ENCODE measurements at places on chromosomes 2 and 18.
A peak's percentile ranks its signal among the peaks of the same experiment; 100 is the strongest.

- DNase-seq: no peak
Measured at GRCh38 chr2:210577263-210578071, 21.1 kb downstream of the CPS1 start.

DNA sequence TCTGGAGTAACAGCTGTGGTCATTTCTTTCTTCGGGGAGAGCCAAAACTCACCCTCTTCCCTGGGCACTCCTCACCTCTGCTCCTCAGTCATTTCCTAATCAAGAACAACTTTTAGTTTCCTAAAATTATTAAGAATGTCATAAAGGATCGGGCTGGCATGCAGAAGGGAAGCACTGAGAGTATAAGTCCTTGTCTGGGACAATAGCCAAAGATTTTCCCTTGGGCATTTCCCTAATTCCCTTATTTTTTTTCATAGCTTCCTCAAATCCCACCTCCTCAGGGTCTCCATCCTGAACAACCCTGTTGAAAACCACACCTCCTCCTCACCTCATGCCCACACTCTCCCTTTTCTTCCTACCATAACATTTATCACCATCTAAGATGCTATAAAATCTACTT lies 115.0 kb downstream of the MREG start:
- no peak for DNase-seq

DNA sequence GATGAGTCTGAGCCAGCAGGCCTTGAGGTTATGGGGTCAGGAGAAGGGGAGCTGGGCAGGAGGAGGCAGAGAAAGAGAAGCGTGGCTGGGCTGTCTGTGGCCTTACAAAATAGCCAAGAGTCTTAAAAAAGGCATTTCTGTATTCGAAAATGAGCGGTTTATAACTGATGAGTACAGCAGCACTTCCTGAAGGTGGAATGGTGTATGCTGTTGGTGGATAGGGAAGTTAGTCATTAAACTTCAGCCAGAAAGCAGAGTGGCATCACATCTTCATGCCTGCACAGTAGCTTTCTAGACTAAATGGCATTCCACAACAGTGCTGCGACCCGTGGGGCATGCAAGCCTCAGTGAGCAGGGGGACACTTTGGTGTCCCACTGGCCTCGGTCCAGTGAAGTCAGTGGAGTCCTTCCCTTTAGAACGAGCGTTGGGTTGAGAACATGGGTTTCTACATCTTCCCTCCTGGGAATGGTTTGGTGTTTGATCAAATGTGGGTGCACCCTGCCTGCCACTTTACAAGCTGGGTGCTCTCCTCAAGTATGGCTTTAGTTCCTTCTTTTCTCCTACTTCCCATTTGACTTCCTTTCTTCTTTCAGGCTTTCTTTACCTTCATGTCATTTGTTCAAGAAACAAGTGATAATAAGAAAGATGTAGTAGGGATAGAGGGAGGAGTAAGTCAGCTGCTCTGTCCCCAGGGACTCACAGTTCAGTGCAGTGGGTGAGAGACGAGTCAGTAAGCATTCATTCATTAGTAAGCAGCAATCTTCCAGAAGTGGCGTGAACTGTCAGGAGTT lies 96.3 kb downstream of the ARMC9 start:
- no peak for DNase-seq

- DNase-seq: no peak
Measured at GRCh38 chr2:205386109-205386508, 296.2 kb upstream of the NRP2 start.

- DNase-seq: no peak
Measured at GRCh38 chr18:50649821-50650220, 89.9 kb downstream of the MAPK4 start.

DNA sequence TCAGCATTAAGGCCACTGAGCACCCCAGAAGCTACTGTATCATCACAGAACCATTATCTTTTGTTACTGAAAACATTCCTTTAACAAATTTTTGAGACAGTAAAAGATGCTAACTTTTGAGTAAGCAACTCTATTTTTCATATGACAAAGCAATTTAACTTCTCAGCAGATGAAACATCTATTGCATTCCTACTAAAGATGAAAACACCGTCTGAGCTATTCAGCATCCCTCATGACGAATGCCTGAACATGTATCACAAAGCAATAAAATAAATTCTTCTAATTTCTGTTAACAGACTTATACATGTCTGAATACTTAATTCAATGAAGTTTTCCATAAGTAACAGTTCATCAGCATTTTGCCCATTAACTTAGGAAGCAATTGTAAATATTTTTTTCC lies 23.9 kb downstream of the CHN1 start:
- DNase-seq: no peak

DNA sequence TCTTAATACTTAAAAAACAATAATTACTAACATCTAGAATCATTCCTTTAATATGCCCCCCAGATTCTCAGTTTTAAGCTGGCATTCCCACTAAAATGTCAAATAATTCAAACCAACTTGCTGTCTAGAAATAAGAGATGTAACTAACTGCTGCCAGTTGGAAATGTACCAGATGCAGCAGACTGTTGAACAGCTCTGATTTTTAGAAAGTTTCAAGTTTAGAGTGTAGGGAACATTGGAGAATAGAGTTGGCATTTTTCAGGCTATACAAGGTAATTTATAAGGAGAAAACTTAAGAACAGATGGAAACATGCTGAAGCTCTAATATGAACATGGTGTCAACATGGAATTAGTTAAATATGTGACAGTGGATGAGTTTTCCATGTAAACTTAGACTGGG lies 101.4 kb downstream of the PTRHD1 start:
- no peak for DNase-seq

- peak; percentile 25 for DNase-seq
Measured at GRCh38 chr18:23231340-23232021, 96.2 kb downstream of the CABLES1 start.

DNA sequence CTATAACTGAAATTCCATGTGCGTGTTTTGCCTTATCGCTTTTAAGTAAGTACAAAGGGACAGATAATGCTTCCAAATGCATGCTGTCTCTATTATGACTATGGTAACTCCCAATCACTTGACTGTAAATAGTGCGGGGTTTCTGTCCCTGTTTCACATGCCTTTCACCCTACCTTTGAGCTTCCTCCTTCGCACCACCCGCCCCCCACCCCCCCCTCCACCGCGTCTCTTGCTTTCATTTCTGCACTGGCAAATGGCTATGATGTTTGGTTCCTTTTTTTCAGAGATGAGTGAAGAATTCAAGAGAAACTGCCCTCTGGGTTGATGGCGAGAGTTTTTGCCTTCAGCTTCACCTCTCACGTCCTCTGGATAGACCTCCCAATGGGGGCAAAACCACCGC lies 25.0 kb upstream of the SPP2 start:
- no peak for DNase-seq

GRCh38 chr2:241546771-241547498 lies 11.6 kb upstream of the BOK start:
- no peak for DNase-seq

GRCh38 chr2:169365029-169365480 lies 2.7 kb upstream of the LRP2 start:
- no peak for DNase-seq

- DNase-seq: no peak
Measured at GRCh38 chr18:74795751-74796150, 198.1 kb downstream of the ZNF407 start.

- peak; percentile 63 for DNase-seq
Measured at GRCh38 chr18:23306822-23307221, 146.3 kb upstream of the RIOK3 start.

DNA sequence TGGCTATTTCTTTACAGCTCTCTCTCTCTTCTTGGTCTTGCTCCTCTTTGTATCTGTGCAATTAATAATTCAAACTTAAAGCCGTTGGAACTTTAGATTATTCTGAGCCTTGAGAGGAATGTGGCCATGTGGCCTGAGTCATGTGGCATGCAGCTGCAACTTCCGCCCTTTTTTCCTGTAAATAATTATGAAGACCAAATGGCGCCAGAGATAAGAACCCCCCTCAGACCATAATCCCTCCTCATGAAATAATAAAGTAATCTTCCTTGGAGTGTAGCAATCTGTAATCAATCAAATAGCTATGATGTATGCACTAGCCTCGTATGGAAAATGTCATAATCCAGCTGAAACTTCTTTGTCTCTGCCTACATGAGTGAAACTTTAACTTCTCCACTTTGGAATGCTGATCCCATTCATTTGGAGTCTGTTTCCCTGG lies 13.5 kb upstream of the TWSG1 start:
- no peak for DNase-seq

GRCh38 chr2:31353179-31353578 lies 61.4 kb downstream of the XDH start:
- DNase-seq: no peak
